Fibroblast of upper back skin (primary cell): ENCODE measurements at places on chromosomes 13 and 19.

- DNase-seq, result no peak
These were observed 7.0 kb upstream of the RCN3 start for GRCh38 chr19:49520705-49521319.

- DNase-seq, result no peak
These were observed 13.6 kb downstream of the LATS2 start for GRCh38 chr13:21047591-21048282.

DNA sequence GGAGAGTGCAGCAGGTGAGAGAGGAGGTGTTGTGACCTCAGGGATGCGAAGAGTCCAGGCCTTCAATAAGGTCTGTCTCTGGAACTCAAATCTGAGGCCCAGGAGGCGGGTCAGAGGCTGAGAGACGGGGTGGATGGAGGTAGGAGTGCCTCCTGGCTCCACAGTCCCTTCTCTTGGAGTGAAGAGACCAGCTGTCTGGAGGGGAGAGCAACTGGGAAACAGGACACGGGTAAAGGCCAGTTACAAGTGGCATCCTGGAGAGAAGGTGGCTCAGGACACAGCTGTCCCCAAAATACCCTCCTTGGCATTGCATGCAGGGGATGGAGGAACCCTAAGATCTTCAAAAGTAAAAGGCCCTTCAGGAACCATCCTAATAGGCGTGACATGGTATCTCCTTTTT is 19.2 kb downstream of the PDE4A start:
- no peak for DNase-seq

GRCh38 chr19:35318679-35319448 is 10.1 kb upstream of the CD22 start:
- DNase-seq, result no peak

DNA sequence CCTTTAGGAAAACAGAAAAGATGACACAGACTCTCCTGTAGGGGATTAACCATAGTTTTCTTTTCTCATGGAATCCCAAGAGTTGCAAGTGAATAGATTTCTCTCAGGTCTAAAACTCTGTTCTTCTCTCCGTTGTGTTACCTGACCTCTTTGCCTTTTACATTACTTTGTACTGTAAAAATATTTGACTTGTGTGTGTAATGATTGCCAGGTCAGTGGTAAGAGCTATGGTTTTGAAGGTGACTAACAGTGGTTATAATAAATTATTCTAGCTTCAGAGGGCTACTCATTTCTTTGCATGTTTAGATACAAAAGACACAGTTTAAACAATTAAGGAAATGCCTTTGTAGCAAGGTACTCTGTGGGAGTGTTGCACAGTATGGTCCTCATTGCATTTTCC is 23.0 kb upstream of the PSG2 start:
- DNase-seq, result no peak

DNA sequence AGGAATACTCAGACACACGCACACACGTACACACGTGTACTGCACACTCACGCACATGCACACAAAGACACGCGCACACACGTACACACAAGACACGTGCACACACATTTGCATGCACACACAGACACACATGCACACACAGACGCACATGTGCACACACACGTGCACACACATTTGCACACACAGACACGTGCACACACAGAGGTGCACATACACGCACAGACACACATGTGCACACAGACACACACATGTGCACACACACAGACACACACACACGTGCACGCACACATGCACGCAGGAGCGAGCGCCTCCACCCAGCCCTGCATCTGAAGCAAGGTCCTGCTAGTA is 81.1 kb downstream of the GADD45B start:
- DNase-seq, result no peak

- no peak for DNase-seq
These were observed 6.1 kb upstream of the ASF1B start for GRCh38 chr19:14142262-14143190.

- DNase-seq, result no peak
These were observed 28.0 kb upstream of the ZNF835 start for GRCh38 chr19:56699552-56699951.

- DNase-seq, result peak; percentile 69
These were observed 259.9 kb downstream of the TBC1D4 start for GRCh38 chr13:75222031-75222430.

DNA sequence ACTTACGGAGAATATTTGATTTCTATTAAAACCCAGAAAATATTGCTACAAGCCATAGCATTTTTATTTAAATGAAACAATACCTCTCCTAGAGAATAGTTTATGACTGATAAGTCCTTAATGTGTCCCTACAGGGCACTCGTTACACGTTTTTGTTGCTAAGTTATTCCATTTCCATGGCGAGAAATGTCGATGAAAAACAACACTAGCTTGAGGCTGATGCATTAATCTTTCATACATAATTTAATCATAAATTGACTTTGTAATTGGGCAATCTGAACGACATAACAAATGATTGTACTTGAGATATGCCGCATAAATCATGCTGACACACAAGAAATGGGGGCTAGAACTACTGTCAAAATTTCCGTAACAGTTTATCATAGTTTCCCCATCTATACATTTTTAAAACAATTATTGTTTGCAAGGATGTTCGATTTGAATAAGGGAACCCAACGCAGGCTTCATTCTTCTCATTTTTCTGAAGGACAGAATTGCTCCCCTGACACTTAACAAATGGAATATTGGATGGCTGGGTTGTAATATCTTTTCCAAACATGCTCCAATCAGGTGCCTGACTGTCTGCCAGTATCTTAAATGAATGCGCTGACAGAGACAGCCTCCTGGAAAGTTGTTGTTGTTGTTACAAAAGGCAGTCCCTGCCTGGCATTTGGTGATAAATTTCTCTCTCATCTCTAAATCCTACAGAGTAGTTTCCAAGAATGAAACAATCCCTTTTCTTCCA is 61.9 kb downstream of the FLT1 start:
- DNase-seq, result no peak

GRCh38 chr13:40329781-40330485 is 336.5 kb downstream of the FOXO1 start:
- no peak for DNase-seq

- no peak for DNase-seq
These were observed at the start of gene NCCRP1 for GRCh38 chr19:39196860-39197562. TSS of gene NCCRP1 (plus strand) at chr19:39196964. CDS start at chr19:39196983, 19 bp downstream.
